Cortex of kidney (tissue), 1 donor: ENCODE measurements at places on chromosomes 1 and 21.

GRCh38 chr1:153306303-153307220 lies 6.2 kb downstream of the PGLYRP3 start:
- DNase-seq: no peak

GRCh38 chr1:46096269-46097148 lies 35.9 kb downstream of the PIK3R3 start:
- DNase-seq: no peak

- no peak for DNase-seq
Measured at GRCh38 chr21:14244911-14245310, 29.0 kb downstream of the RBM11 start.

- DNase-seq: no peak
Measured at GRCh38 chr1:206725109-206725963, 40.6 kb downstream of the MAPKAPK2 start.

GRCh38 chr1:65490231-65491009 lies 70.0 kb downstream of the LEPR start:
- no peak for DNase-seq

DNA sequence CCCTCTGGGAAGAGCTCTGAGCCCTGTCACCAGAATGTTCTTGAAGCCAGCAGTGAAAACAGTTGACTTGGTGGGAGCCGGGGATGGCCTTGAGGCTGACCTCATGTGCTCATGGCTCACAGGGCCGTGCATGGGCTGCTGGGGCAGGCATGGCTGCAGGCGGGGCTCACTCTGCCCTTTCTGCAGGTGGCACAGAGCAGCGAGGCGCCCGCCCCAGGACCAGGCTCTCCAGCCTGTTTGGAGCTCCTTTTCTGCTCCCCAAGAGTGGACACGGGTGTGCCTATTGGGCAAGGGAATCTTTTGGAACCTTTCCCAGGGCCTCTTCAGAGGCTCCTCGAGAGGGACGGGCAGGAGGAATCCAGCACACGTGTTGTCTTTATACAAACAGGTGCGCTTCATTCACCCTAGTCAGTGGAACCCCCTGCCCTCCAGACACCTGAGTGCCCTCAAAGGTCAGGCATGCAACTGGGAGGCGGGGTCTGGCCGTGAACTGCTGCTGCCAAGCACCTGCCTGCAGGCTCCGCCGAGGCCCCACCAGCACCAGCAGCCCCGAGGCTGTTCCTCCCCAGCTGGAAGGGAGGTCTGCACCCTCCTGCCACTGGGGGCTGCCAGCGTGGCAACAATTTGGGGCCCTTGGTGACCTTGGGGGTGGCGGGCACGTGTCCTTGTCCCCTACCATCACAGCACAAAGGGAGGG lies 2.6 kb upstream of the TTC34 start:
- no peak for DNase-seq

- DNase-seq: no peak
Measured at GRCh38 chr1:6472391-6472790, 6.4 kb upstream of the TNFRSF25 start.

GRCh38 chr1:200694738-200695137 lies 25.0 kb upstream of the DDX59 start:
- no peak for DNase-seq

GRCh38 chr1:216055004-216055403 lies 368.2 kb downstream of the USH2A start:
- DNase-seq: no peak

DNA sequence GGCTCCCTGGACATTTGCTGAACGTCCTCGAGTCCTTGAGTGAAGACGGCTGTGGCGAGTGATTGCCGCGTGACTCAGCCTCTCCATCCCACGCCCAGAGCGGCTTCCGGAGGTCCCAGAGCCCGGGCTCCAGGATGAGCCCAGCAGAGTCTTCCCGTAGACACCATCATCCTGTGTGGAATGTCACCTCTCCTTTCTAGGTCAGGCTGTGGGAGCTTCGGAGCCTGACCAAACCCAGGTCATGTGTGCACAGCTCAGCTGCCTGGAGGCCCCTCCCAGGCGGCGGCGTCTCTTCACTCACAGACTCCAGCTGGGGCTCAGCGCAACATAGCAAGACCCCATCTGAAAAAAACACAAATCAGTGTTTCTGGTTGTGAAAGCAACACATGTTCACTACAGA lies 38.2 kb downstream of the PRKCZ start:
- DNase-seq: no peak

DNA sequence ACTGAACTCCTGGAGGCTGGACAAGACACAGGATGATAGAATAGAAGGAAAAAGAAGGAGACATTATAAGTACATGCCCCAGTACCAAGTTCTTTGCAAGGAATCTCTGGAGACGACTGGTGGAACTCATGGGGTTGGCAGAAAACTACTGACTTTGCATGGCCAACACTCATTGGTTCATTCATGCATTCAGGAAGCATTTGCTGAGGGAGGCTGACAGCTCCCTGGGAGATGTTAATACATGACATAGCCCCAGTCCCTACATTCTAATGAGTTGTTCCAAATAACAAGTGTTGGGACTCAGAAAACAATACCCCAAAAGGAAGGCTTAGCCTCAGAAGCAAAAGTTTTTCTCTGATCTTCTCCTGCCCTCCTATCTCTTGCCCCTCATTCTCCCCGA lies 172.8 kb upstream of the IRF2BP2 start:
- no peak for DNase-seq

- DNase-seq: no peak
Measured at GRCh38 chr1:61184714-61185106, 102.3 kb downstream of the NFIA start.

DNA sequence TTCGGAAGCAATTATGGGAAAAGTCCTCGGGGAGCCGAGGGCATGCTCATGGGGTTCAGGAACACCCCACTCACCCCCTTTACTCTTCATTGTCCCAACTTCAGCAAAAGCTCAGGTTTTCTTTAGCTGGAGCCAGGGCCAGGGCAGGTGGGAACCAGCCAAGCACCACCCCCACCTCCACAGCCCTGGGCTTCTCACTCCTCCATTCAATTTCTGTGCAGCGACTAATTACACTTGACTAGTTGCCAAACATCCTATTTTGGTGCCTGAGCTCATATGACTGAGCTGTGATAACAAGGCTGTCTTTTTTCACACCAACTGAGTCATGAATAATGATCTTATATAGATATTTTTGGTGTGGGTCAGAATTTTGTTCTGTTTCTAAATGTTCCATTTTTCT lies 257.2 kb upstream of the AJAP1 start:
- DNase-seq: no peak

DNA sequence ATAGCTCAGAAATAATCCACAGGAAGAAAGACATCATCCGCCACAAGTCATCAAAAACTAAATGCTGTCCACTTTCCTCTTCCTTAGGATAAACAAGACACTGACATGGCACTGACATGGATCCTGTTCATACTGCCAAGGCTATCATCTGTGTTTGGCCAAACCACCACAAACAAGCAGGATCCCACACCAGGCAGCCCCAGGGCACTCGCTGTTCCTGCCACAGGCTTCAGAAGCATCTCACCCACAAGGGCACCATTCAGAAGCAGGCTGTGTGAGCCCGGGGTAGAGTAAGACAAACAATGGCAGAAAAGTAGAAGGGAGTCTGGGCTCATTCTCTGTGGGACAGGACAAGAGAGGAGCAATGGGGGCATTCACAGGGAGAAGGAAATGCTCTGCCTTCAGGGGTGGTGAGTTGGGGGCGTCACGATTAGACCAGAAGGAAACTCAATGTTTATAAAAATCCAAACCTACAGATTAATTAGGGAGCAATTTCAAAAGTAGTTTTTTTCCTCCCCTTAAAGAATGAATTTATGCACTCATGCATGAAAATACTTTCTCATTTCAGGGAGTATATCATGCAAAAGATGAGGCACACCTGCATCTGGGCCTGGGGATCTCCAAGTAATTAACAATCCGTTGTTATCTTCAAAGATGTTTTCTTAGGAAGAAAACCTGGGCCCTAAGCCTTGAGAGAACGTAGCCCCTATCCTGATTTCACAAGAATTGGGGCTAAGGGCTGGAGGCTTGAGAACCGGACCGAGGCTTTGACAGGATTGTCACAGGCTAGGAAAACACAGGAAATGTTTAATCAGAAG lies 43.3 kb upstream of the ATP1A1 start:
- DNase-seq: no peak

- no peak for DNase-seq
Measured at GRCh38 chr1:116832932-116833578, 76.7 kb upstream of the PTGFRN start.

DNA sequence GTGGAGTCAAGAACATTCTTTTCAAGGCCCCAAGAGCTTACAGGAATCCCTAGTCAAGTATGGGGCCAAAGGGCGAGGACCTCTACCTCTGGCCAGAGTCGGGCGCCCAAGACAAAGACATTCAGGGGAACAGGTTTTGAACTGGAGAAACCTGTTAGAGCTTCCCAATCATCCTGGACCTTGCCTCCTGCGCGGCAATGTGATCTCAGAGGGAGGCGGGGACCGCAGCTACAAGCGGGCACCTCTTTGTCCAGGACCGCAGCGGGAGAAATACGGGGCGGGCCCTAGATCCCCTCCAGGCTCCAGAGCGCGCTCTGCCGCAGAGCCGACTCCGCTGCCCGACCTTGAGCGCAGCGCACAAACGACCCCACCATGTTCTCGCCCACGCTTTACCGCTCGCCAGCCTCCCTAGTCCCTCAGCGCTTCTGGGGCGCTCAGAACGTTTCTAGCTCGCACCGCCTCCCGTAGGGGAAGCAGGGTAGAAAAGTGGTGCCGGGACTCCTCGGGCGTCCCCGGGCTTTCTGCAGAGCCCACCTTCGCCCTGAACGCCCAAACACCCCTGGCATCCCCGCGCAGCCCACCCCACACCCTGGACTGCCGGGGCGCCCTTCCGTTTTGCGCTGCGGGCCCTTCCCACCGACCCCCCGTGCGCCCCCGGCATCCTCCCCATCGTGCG lies 28.1 kb downstream of the RABIF start:
- no peak for DNase-seq

DNA sequence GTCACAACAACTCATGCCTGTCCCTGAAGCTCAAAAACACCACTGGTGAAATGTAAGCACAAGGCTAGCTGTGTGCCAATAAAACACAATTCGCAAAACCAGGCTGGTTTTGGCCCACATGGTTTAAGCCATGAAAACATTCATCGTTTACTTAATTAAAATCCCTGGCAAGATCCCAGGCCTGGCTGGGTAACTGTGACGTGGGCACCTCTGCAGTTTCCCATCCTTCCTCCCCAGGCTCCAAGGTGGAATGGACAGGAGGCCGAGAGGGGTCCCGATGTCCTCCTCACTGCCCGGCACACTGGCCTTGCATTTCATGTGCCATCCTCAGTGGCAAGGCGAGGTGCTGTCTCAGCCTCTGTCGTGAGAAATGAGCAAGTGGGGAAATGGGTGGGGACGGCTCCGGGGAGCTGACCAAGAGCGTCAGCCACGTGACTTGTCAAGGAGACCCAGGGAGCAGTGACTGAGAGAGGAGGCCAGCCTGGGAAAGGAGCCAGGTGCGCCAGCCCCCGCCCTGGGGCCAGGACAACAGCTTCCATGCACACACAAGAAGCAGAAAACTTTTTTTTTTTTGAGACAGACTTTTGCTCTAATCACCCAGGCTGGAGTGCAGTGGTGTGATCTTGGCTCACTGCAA lies 153.1 kb upstream of the RAB4A start:
- no peak for DNase-seq

DNA sequence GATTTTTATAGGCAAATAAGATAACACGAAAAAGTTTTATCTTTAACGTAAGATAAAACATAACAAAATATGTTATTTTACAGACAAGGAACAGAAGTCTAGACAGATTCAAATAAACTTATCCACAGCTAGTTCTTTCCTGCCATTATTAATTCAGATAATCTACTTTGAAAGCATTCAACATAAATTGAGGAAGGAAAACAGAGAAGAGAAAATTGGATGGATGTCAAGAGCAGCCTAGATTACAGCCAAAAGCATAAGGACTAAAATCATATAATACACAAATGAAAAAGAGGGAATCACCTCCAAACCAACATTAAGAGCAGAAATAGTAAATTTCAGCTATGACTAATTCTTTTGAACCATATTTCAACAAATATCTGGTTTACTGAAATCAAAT lies 15.5 kb downstream of the TRIM33 start:
- DNase-seq: no peak

- no peak for DNase-seq
Measured at GRCh38 chr1:186662752-186663151, 17.5 kb downstream of the PTGS2 start.

- no peak for DNase-seq
Measured at GRCh38 chr1:48953617-48954016, 176.9 kb upstream of the BEND5 start.

DNA sequence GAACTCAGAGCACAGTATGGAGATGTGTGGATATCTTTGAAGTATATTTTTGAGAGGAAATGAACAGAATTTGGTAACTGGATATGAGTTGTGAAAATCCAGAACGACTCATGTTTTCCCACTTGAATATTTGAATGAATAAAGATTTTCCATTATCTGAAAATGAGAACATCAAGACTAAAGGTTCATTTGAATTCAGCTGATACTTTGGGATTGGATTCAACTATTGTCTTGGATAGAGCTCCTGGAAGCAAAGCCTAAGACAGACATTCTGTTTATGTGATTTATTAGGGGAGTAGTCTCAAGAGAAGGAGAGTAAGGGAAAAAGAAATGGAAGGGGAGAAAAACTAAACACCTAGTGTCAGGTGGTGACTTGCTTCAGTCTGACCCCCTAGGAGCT lies 256.0 kb upstream of the LYPLAL1 start:
- DNase-seq: no peak

DNA sequence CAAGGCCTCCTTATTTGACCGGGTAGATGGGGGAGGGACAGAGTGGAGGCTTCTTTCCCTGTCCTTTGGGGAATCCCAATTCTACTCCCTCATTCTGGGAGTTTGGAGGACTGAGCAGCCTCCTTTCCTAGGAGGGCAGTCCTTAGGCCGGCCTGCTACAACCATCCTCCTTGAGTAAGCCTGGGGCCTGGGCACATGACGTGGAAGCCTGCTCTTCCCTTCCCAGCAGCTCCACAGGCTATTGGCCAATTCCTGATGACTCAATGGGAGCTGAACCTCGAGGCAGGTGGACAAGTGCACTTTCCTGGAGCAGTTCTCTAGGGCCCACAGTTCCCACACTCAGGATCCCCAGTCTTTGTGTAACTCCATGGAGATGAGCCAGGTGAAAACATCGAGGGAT lies 3.1 kb downstream of the KCNA10 start:
- no peak for DNase-seq

DNA sequence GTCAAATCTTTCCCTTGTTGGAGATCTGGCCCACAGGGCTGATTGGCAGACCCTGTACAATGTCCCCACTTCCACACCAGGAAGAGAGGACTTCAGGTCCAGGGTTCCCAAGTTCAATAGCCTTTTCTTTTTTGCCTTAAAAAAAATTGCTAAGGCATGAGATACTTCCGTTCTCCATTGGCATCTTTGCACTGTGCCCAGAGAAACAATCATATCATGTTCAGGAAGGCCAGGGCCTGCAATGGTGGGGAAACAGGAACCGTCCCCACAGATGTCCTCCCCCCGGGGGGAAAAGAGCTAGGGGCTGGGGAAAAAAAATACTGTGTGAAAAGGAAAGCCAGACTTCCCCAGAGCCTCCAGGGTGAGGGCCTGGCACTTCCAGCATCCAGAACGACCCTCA lies 24.6 kb upstream of the GJA8 start:
- no peak for DNase-seq

GRCh38 chr21:17466166-17466565 lies 46.7 kb upstream of the CXADR start:
- DNase-seq: no peak
